ENCODE measurements at places on chromosomes 1 and 21. TPM values are rescaled to one million over a fixed set of nuclear protein-coding genes. Genes with fewer than 3 reads are reported as not detected.

The IRF6 gene
- 8.1 TPM for total RNA-seq

- H3K36me3 ChIP-seq = no peaks in the 10 kb centered on the region
- H3K27me3 ChIP-seq = no peaks in the 10 kb centered on the region
- no peak overlapping the region for H3K27ac ChIP-seq
- no peak overlapping the region for H3K4me3 ChIP-seq
- DNase-seq = no peak
These were observed 480.4 kb downstream of the PLPP3 start for GRCh38 chr1:56098946-56099345.

DNA sequence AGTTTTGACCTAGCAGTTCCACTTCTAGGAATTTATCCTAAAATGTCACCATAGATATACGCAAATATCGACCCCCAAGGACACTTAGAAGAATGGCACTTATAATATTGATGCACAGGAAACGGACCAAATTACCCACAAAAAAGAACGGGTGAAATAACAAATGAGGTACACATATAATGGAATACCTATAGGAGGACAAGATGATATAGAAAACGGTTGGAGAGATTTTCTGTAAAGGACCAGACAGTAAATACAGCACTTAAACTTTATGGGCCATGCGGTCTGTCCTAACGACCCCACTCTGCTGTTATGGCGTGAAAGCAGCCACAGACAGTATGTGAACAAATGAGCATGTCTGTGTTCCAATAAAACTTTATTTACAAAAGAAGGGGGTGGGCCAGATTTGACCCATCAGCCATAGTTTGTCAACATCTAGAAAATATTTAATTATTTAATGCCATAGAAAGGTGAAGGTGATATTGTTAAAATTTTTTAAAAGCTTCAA is 2.4 kb downstream of the TMPRSS3 start:
- H3K4me3 ChIP-seq = no peak overlapping the region
- H3K36me3 ChIP-seq = no peaks in the 10 kb centered on the region
- H3K27ac ChIP-seq = no peak overlapping the region
- no peak for DNase-seq
- no peaks in the 10 kb centered on the region for H3K27me3 ChIP-seq

- H3K27me3 ChIP-seq = no peaks in the 10 kb centered on the region
- H3K36me3 ChIP-seq = no peaks in the 10 kb centered on the region
- DNase-seq = no peak
- no peak overlapping the region for H3K4me3 ChIP-seq
- H3K27ac ChIP-seq = no peak overlapping the region
- no peaks in the 10 kb centered on the region for H3K4me1 ChIP-seq
These were observed 16.9 kb upstream of the PCP4 start for GRCh38 chr21:39850333-39850732.

- no peaks in the 10 kb centered on the region for H3K36me3 ChIP-seq
- no peak overlapping the region for H3K4me3 ChIP-seq
- H3K27ac ChIP-seq = no peak overlapping the region
- H3K4me1 ChIP-seq = peaks cover 3% of the 10 kb centered on the region
- DNase-seq = no peak
- H3K27me3 ChIP-seq = no peaks in the 10 kb centered on the region
These were observed 459.7 kb downstream of the KIF26B start for GRCh38 chr1:245614476-245614875.

DNA sequence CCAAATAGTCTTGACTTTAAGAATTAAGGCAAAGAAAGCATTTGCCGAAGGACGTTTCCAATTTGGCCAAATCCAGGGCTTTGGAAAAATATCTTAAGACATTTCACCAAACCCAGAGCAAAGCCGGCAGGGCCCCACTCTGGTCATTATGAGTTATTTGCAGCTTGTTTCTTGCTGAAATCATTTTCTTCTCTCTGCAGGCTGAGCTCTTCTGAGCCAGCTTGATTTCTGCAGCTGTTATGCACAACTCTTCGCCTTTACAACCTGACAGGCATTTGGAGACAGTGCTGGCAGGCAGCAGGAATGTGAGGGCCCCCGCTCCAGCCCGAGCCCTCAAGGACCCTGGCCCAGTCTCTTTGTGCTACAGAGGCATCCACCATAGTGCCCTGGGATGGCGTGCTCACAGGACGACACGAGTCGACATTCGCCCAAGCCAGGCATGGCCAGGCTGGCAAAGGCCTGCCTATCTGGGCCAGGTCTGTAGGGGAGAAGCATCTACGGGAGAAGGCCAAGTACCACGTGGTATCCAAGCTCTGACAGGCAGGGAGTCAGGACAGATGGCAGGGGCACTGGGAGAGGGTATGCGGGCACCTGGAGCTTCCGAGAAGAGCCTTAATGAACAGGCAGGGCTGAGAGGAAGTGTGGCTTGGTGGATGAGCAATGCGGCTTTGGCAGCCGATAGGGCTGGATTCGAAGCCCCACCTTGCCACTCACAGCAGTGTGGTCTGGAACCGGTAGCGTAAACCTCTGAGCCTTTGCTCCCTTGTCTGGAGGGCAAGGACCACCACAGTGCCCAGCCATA is 32.3 kb downstream of the SYF2 start:
- no peaks in the 10 kb centered on the region for H3K27me3 ChIP-seq
- no peaks in the 10 kb centered on the region for H3K4me1 ChIP-seq
- no peak for DNase-seq
- no peak overlapping the region for H3K27ac ChIP-seq

- DNase-seq = no peak
- no peak overlapping the region for H3K4me3 ChIP-seq
- peaks cover 6% of the 10 kb centered on the region for H3K4me1 ChIP-seq
These were observed 4.0 kb downstream of the WDR26 start for GRCh38 chr1:224430511-224431113.
